ENCODE measurements at places on chromosomes 6 and 20. TPM values are rescaled to one million over a fixed set of nuclear protein-coding genes. Genes with fewer than 3 reads are reported as not detected.

DNA sequence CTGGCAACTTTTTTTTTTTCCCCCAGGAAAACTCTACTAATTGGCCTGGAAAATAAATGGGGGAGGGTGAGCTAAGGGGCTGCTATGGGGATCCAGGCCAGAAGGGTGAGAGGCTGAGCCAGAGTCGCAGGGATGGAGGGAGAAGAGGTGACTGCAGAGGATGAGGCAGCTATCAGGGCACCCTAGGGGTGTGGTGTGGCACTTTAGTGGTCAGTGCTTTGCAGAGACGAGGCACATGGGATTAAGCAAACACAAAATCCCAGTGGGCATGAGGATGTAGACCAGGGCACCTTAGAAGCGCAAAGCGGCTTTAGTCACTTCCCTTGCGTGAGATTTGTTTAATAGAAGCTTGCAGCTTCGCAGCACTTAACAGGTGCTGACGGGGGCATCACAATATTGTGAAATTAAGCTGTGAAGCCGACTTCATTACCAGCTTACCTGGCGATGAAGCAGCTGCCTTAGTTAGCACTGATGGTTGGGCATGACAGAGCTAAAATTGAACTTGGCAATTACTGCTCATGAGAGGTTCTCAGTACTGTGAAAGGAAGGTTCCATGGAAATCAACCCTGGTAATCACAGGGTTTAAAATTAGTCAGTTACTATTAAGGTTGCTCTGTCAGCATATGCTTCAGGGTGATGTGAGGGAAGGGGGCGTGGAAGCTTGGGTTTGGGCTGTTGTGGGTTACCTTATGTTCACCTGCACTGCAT is 26.0 kb downstream of the TOX2 start:
- no peak overlapping the region for H3K4me3 ChIP-seq
- peak overlapping the region; percentile 62 for H3K27ac ChIP-seq
- H3K4me1 ChIP-seq = peaks cover 37% of the 10 kb centered on the region
- no peak for DNase-seq

GRCh38 chr6:116157391-116157790 is 31.5 kb upstream of the COL10A1 start:
- H3K4me3 ChIP-seq = no peak overlapping the region
- no peak overlapping the region for H3K27ac ChIP-seq
- H3K36me3 ChIP-seq = no peaks in the 10 kb centered on the region
- H3K4me1 ChIP-seq = no peaks in the 10 kb centered on the region
- no peaks in the 10 kb centered on the region for H3K27me3 ChIP-seq
- DNase-seq = no peak

DNA sequence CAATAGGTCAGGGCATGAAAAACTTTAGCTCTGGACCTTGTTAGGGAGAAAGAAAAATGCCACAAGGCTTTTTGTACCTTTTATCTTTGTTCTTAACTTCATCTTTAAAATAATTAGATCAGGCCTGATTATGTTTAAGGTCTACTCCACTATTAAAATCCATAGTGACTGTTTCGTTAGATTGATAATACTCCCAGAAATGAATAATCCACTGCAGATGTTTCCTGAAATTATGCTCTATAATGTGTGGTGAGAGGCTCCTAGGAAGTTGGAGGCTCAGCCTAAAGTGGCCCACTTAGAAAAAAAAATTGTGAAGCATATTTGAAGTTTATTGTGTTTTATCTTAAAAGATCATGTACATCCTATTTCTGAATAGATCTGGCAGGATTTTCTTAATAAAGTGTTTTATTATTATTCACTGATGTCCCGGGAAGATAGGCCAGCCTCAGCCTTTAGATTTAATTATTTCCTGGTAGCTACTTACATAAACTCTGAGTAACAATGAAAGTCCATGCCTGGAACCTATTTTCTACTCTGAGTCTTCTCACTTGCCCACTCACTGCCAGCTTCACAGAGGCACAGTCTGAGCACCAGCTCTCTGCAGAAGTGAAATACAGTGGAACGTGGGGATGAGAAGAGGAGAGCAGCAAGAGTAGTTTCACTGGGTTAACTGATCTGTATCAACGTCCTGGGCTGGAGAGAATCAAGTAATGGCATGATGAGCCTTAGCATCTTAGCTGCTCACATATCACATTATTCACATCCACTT is 126.8 kb upstream of the TMEM170B start:
- no peak for DNase-seq
- H3K4me1 ChIP-seq = peaks cover 14% of the 10 kb centered on the region
- no peaks in the 10 kb centered on the region for H3K27me3 ChIP-seq

GRCh38 chr6:93550551-93551276 is 131.4 kb upstream of the EPHA7 start:
- no peak overlapping the region for H3K4me3 ChIP-seq
- no peaks in the 10 kb centered on the region for H3K36me3 ChIP-seq
- no peaks in the 10 kb centered on the region for H3K27me3 ChIP-seq
- DNase-seq = no peak
- no peak overlapping the region for H3K27ac ChIP-seq

Gene PRDM13
- total RNA-seq = not detected

Gene SLPI
- total RNA-seq = 1.8 TPM

GRCh38 chr20:24838546-24839535 is 110.2 kb upstream of the CST7 start:
- H3K4me3 ChIP-seq = no peak overlapping the region
- peaks cover 40% of the 10 kb centered on the region for H3K27me3 ChIP-seq
- no peaks in the 10 kb centered on the region for H3K4me1 ChIP-seq

DNA sequence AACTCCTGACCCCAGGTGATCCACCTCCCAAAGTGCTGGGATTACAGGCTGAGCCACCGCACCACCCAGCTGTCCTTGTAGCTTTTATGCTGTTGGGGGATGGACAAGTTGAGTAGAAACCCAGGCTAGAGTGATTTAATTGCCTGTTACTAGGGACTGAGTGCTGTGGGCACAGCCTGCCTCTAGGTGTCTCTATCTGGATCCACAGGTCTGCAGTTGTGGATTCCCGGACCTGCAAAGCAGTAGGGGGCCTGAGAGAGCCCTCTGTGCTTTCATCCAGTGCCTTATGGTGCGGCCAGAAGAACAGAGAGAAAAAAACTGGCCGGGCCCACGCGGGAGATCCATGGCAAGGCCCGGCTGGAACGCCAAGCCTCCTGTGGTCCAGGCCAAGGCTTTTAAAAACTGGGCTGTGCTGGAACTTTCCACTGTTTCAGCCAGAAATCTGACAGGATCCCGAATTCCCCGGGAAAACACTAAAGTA is 5.2 kb downstream of the SIRPA start:
- DNase-seq = peak; percentile 30
- peaks cover 43% of the 10 kb centered on the region for H3K4me1 ChIP-seq
- H3K27ac ChIP-seq = peak overlapping the region; percentile 58
- H3K36me3 ChIP-seq = no peaks in the 10 kb centered on the region
- peaks cover 4% of the 10 kb centered on the region for H3K27me3 ChIP-seq

GRCh38 chr6:37851997-37852524 is 32.5 kb downstream of the ZFAND3 start:
- no peaks in the 10 kb centered on the region for H3K36me3 ChIP-seq
- H3K4me1 ChIP-seq = peaks cover 60% of the 10 kb centered on the region
- no peaks in the 10 kb centered on the region for H3K27me3 ChIP-seq
- H3K27ac ChIP-seq = no peak overlapping the region
- DNase-seq = no peak

DNA sequence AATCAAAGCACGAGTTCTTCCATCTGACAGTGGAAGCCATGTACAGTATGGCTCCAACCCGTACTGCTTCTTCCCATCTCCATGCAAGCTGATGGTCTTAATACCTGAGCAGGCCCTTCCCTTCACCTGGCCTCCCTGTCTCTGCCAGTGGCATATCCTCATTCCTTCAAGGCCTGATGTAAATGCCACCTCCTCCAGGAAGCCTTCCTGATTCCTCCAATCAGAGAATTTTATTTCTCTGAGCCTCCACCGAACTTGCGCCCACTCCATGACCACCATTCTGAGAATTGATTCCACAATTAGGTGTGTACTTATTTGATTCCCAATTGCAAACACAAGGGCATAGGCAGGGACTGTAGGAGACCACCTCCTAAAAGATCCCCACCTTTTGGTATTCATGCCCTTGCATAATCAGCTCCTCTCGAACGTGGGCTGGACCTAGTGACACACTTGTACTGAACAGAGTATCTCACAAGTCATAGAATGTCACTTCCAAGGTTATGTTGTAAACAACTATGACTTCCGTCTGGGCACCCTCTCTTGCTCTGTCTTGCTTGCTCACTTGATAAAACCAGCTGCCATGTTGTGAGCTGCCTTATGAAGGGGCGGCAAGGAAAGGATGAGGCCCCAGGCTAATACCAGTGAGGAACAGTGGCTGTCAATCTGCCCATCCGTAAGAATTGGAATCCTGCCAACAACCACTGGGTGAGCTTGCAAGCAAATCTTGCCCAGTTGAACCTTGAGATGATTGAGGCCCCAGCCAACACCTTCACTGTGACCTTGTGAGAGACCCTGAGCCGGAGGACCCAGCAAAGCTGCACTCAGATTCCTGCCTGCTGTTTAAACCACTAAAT is 38.8 kb downstream of the CPNE5 start:
- H3K27me3 ChIP-seq = no peaks in the 10 kb centered on the region
- DNase-seq = no peak
- H3K36me3 ChIP-seq = peaks cover 10% of the 10 kb centered on the region
- no peak overlapping the region for H3K4me3 ChIP-seq

- H3K27ac ChIP-seq = peak overlapping the region; percentile 94
- peaks cover 27% of the 10 kb centered on the region for H3K4me1 ChIP-seq
- DNase-seq = no peak
- peaks cover 12% of the 10 kb centered on the region for H3K27me3 ChIP-seq
These were observed 270 bp downstream of the PLEKHG1 start for GRCh38 chr6:150600010-150600300.

GRCh38 chr20:59095140-59095539 is 52.6 kb upstream of the PRELID3B start:
- H3K27me3 ChIP-seq = peaks cover 5% of the 10 kb centered on the region
- no peaks in the 10 kb centered on the region for H3K4me1 ChIP-seq

Gene R3HDML
- total RNA-seq = not detected

Gene CRISP2
- not detected for total RNA-seq

GRCh38 chr6:92132457-92132856 is 1286.9 kb downstream of the EPHA7 start:
- H3K36me3 ChIP-seq = no peaks in the 10 kb centered on the region
- H3K27ac ChIP-seq = no peak overlapping the region

GRCh38 chr6:42512579-42512978 is 51.2 kb upstream of the UBR2 start:
- H3K36me3 ChIP-seq = no peaks in the 10 kb centered on the region
- H3K4me1 ChIP-seq = no peaks in the 10 kb centered on the region
- no peak for DNase-seq
- no peak overlapping the region for H3K4me3 ChIP-seq

- no peaks in the 10 kb centered on the region for H3K36me3 ChIP-seq
- no peak for DNase-seq
- no peak overlapping the region for H3K4me3 ChIP-seq
- peaks cover 91% of the 10 kb centered on the region for H3K27me3 ChIP-seq
These were observed 53.1 kb upstream of the SLC32A1 start for GRCh38 chr20:38671186-38671585.

Gene HDGFL1
- total RNA-seq = not detected

- no peak for DNase-seq
- H3K36me3 ChIP-seq = no peaks in the 10 kb centered on the region
- peaks cover 38% of the 10 kb centered on the region for H3K27me3 ChIP-seq
- peaks cover 6% of the 10 kb centered on the region for H3K4me1 ChIP-seq
These were observed 28.4 kb upstream of the BTN3A2 start for GRCh38 chr6:26336355-26337198.

DNA sequence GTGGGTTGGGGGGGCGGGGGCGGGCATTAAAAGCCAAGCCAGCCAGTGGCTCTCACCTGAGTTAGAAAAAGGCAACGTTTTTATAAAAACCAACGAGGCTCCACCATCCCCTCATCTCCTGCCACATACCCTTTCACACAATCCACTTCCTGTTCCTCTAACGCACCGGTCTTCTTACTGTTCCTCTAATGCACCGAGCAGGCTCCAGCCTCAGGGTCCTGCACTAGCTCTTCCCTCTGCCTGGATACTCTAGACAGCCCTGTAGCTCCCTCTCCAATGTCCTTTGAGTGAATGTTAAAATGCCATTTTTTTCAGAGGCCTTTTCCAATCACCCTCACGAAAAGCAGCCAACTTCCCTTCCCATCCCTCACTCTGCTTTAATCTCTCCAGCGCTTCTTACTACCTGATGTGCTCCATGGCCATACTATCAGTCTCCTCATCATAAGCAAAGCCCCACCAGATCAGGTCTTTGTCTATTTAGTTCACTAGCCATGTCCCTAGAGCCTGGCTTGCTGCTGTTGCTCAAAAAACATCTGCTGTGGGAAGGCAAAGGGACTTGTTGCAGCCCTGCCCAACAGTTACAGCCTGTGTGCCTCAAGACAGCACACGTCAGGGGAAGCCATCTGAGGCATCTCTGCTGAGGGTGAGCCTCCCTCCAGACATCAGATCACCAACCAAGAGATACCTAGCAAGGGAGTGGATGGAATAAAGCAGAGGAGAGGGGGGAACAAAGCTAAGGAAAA is 3.9 kb downstream of the FKBP1A start:
- no peak for DNase-seq
- no peaks in the 10 kb centered on the region for H3K27me3 ChIP-seq
- H3K36me3 ChIP-seq = peaks cover 6% of the 10 kb centered on the region

DNA sequence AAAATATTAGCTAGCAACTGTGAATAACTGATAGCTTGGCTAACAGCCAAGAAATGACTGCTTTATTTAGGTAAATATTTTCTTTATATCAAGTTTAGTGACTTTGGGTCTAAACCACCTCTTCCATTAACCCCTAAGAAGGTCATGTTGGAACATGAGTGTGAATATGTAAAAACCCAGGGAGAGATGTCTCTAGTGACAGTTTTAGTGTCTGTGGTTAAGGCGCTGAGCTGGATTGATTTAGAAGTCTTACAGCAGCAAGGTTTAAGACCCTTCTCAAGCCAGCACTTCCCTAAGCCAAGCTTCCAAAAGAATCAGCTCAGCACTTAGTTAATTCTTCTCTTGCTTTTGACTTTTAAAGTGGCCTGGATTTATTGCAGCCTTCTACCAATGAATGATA is 11.4 kb upstream of the SIRT5 start:
- no peak overlapping the region for H3K4me3 ChIP-seq
- no peak overlapping the region for H3K27ac ChIP-seq
- no peaks in the 10 kb centered on the region for H3K27me3 ChIP-seq

Gene TINAG
- 0.41 TPM for total RNA-seq

Data from left ventricle myocardium inferior (tissue), 1 donor.